ENCODE measurements at places on chromosomes 1 and 21.
A peak's percentile ranks its signal among the peaks of the same experiment; 100 is the strongest.

- DNase-seq: peak; percentile 73
Measured at GRCh38 chr1:200802865-200803512, 64.3 kb downstream of the CAMSAP2 start.

- no peak for DNase-seq
Measured at GRCh38 chr1:192260076-192260475, 56.7 kb upstream of the RGS21 start.

DNA sequence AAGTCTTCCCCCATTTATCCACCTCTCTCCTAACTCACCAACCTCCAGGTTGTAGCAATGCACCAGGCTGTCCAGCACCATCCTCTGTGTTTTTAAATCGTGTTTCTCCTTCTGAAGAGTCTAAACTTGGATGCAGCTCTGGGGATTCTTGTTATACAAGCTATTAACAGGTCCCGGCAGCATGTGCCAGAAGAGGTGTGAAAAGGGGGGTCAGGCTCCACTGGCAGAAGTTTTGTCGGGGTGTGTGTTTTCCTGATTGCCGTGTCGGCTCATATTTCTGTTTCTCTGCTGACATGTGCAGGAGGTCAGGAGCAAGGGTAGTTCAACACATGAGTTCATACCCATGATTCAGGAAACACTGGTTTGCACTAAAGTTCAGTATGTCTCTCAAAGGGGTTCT, 658.6 kb upstream of the CAMK1G start:
- DNase-seq: no peak

- no peak for DNase-seq
Measured at GRCh38 chr1:226551299-226551698, 2.7 kb downstream of the STUM start.

DNA sequence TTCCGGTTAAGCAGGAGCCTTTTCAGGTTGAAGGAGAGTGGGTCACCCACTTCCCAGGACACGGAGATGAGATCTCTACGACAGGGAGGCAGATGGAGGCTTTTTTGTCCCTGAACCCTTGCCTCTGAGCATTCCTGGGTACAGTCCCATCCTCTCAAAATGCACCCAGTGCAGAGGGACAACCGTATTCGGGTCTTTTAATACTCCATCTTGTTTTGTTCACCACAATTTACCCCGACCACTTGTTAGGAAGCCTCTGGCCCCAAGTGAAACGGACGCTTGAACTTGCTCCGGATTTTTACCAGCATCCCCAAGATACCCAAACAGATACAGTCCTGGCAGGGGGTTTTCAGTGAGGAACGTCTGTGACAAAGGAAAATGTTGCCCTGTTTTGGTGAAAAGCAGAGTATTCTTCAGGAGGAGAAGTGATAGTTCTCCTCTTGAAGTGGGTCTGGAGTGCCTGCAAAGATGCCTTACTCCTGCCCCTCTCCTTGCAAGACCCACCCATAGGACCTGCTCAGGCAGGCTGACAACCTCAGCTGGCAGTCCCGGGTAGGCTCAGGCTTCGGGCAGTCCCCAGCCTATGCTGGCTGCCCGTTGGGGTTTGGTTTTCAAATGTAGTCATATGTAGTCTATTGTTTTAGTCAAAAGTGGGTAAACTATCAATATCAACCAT, 669 bp upstream of the ARL8A start:
- DNase-seq: peak; percentile 69

- no peak for DNase-seq
Measured at GRCh38 chr1:185050823-185051451, 5.6 kb downstream of the RNF2 start.

GRCh38 chr1:47645151-47645550, 207.3 kb downstream of the FOXD2 start:
- DNase-seq: no peak

- no peak for DNase-seq
Measured at GRCh38 chr1:11873395-11874257, 14.9 kb upstream of the NPPB start.

DNA sequence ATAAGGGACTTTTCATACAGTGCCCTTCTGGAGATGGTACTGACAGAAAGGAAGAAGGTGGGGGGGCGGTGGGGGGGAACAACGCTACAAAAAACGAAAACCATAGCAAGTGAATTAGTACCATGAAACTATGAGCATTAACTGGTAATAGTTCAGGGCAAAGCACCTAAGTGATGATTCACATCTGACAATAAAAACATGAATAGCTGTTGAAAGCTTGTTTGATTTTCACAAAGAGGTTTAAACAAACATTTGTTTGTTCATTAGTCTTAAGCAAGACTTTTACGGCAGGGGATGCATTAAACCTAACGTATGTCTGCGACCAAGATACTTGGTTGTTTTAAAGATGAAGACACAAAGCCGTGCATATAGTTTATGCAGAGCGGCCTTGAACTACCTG, 177.5 kb downstream of the LMO4 start:
- DNase-seq: no peak

DNA sequence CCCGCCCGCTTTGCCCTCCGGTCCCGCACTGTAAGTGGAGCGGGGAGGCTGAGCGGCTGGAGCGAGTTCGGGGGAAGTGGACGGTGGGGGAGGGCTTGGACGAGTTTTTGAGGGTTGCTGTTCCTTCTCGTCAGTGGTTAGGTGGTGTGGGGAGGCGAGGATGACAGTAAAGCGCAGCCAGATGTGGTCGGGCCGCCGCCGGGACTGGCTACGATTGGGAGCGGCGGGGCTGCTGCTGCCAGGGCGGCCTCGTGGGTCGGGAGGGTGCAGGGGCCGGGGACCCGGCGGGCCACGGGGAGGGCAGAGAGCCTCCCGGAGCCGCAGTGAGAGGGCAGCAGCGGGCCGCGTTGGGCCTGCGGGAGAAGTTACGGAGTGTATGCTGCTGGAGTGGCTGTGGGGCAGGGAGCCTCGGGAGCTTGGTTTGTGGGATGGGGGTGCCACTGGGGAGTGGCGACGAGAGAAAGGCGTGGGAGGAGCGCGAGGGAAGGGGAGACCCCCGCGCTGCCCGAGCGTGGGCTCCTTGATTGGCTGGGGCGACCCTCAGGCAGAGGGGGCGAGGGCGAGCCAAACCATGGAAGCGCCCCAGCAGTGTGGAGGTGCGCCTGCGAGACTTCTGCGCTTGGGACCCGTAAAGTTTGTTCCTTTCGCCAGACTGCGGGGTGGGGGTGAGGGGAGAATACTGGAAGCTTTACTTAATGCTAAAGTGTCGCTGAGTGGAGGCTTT, 2.1 kb downstream of the ADGRL2 start:
- no peak for DNase-seq

DNA sequence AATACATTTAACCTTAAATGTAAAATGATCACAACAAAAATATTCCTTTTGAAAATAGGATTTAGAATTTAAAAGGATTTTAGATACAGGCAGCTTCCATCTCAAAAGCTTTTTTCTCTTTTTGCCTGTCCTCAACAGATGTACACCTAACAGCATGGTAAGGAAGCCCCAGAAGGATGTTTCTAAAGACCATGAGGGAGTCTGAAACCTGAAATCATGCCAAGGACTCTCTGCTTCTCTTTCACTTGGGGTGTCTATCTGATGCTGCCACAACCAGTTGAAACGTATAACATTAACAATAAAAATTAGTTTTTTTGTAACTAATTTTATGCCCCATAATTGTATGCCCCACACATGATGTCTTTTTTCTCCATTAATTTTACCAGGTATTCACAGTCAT, 5.4 kb upstream of the ZNF281 start:
- DNase-seq: no peak

GRCh38 chr1:4624801-4625200, 29.6 kb upstream of the AJAP1 start:
- no peak for DNase-seq
